Stimulated activated CD4-positive, alpha-beta T cell treated with anti-CD3 and anti-CD28 coated beads, Interleukin-15, amount 100 ng/mL, for 48 hours (primary cell): ENCODE measurements at places on chromosomes 6 and 20.

- no peak for DNase-seq
Observed at GRCh38 chr20:64051561-64052325, 2.3 kb upstream of the SOX18 start.

DNA sequence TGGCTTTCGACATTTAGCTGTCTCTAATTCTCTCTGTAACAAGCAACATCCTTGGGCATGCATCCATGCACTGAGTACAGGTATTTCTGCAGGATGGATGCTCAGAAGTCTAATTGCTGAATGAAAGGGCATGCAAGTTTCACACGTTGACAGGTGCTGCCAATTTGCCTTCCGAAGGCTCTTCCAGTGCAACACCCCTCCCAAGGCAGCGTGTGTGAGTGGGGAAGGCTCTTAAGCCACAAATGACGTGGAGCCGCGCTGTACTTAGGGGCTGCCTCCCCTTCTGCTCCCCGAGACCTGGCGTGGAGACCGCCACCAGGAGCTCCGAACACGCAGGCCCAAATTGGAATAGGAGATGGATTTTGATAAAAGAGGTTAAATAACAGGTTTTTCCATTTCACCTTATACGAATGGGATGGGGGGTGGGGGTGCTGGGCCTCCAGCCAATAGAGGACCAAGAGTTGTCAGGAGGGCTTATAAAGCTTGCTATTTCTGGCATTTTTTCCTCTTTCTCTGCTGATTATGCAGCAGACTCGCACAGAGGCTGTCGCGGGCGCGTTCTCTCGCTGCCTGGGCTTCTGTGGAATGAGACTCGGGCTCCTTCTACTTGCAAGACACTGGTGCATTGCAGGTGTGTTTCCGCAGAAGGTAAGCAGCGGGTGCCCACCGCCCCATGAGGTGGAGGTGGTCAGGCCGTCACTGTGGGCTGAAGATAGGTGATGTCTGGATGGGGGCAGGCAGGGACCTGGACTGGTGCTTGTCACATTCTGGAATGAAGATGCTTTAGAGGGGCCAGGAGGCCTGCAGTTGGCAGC lies 30.9 kb downstream of the TOX2 start:
- DNase-seq: no peak

DNA sequence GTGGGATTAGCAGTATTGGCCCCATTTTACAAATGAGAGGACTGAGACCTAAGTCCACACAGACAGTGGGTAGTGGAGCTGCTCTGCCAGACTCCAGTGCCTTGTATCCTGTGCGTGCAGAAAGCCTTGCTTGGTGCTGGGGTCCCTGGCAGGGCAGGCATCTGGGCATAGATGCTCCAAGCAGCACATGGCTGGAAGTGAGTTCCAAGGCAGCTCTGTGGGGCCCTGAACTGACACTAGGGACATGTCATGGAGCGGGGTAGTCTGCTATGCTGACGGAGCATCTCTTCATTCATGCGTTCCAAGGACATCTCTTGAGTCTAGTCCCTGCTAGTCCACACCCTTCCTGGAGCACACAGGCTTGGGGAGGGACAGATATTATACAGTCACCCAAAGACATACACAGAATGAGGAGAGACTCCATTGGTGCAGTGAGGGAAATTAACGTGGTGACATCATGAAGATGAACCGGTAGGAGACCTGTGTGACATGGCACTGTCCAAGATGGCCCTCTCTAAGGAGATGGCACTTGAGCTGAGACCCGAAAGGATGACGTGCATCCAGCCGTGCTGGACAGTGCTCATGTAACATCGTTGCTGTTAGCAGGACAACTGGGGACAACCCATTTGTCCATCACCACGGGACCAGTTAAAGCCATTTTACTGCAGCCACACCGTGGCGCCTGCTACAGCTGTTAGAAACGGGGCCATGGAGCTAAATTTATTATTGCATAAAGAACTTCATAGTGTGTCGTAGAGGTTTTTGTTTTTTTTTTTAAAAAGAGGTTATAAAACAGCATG lies 65.1 kb downstream of the DLGAP4 start:
- DNase-seq: no peak

- no peak for DNase-seq
Observed at GRCh38 chr6:106746652-106747051, 117.3 kb downstream of the QRSL1 start.

DNA sequence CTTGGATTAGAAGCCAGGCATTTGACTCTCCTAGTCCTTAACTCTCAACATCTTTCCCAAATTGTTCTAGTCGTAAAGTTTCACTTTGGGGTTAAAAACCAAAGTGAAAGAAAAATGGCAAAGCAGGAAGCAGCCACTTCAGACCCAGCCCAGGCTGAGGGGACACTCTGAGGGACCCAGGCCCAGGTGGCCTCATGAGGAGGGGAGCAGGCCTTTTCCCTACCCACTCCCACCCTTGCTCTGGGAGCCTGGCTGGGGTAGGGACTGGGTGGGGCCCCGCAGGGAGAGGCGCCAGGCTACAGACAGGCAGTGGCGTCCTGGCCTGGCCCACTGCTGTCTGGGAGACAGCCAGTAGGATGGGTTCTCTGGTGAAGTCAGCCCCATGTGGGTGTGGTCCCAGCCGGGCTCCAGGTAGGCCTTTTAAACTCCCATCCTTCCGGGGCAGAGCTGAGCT lies 68.7 kb upstream of the MYL9 start:
- DNase-seq: no peak

DNA sequence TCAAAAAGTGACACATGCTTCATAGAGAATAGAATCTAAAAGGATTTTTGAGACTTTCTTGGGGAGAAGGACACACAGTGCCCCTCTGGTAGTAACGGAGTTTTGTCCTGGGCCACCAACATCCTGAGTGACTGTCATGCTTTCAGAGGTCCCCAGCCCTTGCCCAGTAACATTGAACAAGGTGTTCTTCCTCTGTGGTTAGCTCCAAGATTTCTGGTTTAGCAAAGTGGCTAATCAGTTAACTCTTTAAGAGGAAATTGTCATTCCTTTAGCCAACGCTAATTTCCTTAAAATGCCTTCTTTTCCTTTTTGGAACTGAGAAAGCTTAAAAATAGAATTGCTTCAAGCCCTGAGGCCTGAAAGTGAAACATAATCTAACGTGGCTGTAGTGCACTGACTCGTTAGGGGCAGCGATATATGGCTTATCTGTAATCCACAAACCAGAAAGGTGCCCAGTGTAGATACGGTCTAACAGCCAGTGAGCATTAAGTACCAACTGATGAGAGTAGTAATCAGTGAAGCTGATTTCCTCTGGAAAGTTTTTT lies 7.8 kb downstream of the E2F3 start:
- no peak for DNase-seq
